ENCODE measurements at places on chromosomes 11 and 22.

DNA sequence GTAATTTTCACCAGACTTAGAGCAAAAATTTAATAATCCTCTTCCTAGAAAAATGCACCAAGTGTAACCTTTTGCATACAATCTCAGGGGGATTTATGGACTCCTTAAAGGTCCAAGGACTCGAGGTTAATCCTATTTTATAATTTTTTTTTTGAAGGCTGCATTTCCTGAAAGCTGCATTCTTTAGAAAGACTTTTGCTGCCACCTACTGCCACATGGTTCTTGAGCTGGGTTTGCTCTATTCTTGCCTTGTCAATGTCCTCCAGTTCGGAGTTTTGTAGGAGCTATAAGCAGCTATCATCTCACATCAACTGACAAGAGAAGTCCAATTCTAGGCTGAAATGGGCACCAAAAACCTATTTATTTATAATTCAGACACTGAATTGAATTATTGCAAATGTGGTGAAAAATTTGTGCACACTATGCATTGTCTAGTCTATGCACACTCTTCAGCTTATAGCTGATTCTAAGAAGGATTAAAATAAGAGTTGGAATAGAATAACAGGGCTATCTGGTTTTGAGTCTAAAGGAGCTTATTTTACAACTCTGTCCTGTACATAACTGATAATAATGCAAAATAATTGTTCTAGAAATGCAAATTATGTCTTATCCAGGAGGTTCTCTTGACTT lies 31.3 kb downstream of the TRAF6 start:
- peak; percentile 14 for DNase-seq

GRCh38 chr22:45314786-45315185 lies 5.1 kb downstream of the FAM118A start:
- DNase-seq = no peak

DNA sequence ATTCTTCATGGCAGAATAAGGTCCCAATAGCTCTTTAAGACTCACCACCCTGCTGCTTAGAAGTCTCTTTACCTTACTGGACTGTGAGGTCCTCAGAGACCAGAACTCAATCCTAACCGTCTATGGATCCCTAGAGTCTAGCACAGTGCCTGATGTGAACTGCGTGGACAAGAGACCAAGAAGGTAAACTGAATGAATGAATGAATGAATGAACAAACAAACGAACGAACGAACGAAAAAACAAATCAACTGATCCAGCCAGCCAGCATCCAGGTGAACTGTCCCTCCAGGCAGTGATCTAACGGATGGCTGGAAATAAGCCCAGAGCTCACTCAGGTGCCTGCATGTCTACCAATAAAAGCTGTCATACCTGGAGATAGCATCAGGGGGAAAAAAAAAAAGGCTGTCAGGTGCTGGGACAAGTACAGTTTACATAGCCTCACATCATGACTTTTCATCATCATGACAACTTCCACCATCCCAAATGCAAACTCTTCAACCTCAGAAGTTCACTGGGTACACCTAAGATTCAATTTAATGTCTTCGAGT lies 59.8 kb downstream of the PACSIN2 start:
- DNase-seq = no peak

DNA sequence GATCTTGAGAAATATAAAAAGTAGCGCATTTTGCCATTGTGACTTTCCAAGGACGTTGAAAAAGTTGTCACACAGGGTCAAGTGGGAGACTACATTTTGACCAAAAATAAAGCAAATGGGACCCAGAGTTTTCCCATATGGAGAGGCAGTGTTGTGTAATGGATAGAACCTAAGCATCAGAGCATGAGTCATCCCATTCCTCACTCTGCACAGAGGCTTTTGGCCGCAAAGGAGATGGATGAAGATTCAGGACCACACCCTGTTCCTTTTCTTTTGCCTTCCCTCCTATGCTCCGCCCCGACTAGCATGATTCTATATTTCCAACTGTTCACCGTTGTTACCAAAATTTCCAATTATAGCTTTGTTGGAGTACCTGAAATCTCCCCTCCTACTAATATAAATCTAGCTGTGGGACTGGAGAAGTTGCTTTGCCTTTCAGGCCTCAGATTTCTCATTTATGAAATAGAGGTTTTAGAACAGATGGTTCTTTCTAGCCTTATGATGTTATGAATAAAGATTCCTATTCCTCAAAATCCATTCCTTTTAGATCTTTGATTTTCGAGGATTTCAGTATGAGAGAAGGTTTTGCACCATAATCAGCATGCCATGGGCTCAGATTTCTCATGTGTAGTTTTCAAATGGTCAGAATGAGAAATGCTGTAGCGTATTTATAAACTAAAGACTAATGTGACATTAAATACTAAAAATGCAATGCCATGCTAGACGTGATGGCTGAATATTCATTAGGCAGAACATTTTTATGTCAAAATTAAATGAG lies 921.9 kb upstream of the TENM4 start:
- no peak for DNase-seq

- no peak for DNase-seq
Observed at GRCh38 chr11:20592741-20593140, 6.7 kb upstream of the SLC6A5 start.

GRCh38 chr22:45804986-45805325 lies 133.3 kb downstream of the ATXN10 start:
- no peak for DNase-seq

GRCh38 chr11:64356498-64357411 lies 2.2 kb upstream of the RPS6KA4 start:
- no peak for DNase-seq

GRCh38 chr11:47451990-47452389 lies 3.1 kb upstream of the RAPSN start:
- no peak for DNase-seq

DNA sequence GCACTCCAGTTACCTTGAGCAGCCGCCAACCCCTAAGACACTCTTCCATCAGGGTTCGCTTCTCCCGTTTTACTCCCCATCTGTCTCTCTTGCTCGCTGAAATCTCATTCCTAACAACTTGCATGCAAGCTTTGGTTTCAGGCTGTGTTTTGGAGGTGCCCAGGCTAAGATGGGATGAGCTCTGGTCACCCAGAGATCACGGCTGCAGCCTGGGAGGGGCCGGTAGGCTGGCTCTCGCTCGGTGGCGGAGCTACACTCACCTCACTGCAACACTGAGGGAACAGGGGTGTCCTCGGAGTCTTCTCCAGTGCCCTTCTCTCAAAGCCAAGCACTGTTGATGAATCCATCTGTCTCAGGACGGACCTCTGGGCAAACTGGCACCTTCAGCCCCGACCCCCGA lies 197.5 kb downstream of the BARX2 start:
- DNase-seq = no peak

- DNase-seq = no peak
Observed at GRCh38 chr11:86747801-86748200, 52.5 kb upstream of the PRSS23 start.

DNA sequence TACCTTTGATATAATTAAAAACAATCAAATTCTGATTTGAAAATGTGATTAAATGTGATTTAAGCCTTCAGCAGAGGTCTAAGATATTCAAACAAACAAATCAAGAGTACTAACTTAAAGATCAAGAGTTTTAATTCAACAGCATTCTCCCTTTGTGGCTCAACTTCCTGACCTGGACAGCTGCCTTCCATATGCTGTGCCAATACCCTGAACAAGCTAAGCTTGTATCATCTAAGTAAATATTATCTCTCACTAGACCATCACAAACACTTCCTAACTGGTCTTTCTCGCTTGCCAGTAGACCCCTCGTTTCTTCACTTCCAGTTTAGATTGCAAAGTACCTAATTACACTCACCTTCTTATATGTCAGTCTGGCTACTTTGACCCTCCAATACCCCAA lies 35.9 kb upstream of the P4HA3 start:
- no peak for DNase-seq

DNA sequence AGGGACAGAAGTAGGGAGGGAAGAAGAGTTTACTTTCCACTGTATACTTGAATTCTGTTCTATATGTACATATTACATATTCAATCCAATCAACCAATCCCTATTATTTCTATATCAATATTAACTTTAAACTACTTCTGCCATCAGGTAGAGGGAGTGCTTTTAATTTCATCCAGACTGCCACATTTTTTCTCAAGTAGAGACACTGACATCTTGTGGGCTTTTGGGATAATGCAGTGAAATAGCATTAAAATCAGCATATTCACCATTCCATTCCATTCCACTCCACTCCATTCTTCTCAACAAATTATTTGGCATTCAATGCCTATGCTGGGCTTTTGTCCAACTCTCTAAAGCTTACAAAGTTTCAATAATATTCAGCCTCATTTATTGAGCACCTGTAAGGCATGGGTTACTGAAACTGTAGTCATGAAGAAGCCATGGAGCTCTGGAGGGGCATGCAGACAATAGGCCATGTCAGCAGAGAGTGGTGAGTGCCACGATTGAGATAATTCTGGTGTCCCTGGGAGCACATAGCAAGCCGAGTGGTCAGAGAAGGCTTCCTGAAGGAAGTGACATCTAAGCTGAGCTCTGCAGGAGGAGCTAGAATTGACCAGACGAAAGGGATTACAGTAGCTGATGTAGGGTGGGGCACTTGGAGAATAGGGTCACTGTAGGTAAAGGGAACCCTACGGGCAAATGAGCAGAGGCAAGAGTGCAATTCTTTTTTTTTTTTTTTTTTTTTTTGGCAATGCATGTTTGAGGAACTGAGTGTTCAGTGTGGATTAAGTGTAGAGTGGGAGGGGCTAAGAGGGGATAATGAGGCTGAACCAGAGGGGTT lies 12.8 kb upstream of the CLPB start:
- DNase-seq = peak; percentile 64

GRCh38 chr22:39724857-39725256 lies 154.3 kb downstream of the CACNA1I start:
- no peak for DNase-seq

DNA sequence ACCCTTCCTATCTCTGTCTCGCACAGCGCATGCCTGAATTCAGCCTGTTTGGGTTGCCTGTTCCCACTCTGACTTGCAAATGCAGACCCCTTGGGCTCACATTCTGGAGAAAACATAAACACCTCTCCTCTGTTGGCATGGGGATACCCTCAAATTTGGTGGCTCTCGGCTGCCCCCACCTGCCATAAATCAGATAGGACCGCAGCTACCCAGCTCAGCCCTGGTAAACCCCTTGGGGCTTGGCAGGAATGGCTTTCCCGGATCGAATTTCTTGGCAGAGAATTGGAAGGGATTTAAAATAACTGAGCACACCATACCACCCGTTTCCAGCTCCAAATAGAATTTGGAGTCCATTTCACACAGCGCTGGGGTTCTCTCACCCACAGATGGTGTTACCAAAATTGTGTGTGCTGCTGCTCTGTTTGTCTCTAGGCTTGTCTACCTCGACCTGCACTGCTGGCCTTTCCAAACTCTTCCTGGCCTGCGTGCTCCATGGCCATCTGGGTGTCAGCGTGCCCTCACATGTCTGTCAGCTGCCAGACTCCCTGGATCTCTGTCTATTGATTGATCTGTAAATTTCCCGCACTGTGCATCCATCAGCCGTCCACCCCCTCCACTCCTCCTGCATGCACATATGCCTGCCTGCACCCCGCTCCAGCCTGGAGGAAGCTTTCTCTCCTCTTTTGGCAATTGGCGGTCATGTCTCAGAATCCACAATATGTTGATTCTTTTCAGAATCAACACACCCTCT lies 134.0 kb downstream of the NTM start:
- DNase-seq = no peak

DNA sequence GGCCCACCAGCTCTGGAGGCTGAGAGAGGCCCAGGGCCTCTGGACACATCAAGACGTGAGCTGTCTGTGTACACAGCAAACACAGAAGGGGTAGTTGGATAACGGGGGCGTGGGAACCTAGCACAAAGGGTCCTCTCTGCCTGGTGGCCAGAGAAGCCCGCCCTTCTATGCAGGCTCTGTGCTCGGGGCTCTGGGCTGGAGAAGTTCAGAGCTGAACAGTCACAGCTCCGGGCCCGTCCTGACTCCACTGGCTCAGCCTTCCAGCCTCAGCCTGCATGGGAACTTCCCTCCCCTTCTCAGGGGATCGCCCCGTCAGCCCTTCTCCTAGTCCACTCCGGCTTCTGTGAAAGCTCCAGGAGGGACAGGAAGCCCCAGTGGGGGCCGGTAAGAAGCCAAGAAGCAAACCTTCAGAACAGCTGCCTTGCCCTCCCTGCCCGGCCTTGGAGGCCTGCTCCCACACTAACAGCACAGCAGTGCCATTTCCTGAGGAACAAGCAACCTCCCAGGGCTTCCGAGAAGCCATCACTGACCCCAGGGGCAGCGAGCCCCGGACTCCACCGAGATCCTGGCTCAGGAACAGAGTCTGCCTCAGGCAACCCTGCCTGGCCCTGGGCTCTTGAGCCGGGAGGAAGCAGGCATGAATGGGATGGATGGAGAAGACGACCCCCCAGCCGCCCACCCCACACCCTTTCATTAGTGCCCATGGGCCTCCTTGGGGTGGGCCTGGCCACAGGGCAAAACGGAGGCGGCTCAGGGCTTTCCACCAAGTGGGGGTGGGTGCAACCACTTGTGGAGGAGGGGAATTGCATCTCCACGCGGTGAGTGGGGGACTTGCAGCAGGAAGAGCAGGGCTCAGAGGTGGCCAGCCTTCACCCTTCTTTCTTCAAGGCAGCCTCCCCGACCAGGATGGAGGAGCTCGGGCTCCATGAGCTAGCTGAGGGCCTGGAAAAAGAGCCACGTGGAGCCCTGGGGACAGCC lies 119.8 kb downstream of the ST3GAL4 start:
- DNase-seq = no peak

DNA sequence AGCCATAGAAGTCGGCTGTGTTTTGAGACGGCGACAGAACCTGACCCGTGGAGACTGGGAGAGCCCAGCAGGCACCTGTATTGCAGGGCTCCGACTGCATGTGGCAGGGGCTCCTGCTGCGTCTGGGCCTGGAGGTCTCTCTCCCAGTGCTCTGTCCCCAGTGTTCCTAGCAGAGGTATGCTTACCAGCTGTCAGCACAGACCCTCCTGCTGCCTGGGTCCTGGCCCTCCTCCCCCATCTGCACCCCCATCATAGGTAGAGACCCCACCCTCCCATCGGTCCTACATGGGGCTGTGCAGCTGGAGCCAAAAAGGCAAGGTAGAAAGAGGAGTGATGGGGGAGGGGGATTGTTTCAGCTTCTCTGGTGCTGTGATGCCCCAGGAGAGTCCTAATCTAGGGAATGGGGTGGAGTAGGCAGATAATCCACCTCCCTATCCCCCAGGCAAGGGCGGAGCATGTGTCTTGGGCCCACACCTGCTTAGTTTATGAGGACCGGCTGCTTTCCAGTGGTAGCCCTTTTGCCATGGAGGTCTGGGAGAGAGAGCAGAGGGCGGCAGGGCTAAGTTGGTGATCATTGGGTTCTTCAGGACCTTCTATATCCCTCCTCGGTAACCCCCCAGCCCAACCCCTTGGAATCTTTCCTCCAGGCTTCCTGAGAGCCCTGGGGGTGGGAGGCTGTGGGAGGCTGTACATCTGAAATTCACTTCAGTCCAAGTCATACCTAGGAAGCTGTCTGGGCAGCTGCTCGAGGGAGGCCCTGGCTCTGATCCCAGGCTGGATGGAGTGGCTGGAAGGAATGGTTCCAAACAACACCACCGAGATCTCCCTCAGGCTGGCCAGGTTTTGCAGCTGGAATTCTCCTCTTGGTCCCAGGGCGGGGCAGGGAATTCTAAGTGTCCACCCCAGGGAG lies 5.3 kb downstream of the SLC7A4 start:
- no peak for DNase-seq

Measured in CD4-positive, CD25-positive, alpha-beta regulatory T cell (primary cell).